ENCODE measurements at places on chromosomes 11 and 22.
A peak's percentile ranks its signal among the peaks of the same experiment; 100 is the strongest.

DNA sequence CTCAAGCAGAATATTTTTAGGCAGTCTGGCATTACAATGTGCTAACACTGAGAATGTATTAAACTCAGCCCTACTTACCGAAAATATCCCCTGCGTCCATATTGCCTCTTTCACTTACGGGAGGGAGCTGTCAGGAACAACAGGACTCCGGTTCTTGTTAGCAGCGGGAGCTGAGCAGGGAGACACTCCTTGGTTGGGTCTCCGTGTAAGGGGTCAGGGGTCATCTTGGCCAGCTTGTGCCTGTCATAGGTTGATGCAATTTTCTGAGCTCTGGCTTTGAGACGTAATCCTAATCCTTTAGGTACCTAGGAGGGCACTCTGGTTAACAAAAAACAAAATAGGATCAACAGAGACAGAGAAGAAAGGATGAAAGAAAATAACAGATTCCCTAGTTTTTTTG is 1477.2 kb downstream of the BRD1 start:
- DNase-seq = no peak

DNA sequence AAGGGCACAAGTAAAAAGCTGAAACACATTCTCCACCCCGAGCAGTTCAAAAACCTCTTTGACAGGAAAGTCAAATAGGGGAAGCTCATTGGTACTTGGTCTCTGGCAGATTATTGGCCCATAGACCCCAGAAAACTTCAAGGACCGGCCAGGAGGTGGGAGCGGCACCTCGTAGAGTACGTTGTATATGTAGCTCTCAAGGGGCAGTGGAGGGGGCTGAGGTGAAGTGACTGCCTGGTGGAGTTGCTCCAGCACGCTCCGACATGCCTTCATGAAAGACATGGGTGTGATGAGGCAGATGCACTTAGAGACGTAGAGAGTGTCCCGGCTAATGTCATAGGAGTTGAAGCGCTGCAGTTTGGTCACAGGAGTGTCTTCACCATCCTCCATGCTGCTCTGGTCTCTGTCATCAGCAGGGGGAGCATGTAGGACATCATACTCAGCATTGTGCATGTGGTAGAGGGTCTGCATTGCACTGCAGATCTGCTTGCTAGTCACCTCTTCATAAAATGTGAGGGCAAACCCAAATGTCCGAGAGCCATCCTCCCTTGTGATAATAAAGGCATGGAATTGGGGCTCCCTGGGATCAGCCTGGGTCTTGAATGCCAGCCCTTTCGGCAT is 61.3 kb downstream of the DENND5A start:
- DNase-seq = no peak

GRCh38 chr11:80595011-80595410 is 1154.2 kb upstream of the TENM4 start:
- no peak for DNase-seq

DNA sequence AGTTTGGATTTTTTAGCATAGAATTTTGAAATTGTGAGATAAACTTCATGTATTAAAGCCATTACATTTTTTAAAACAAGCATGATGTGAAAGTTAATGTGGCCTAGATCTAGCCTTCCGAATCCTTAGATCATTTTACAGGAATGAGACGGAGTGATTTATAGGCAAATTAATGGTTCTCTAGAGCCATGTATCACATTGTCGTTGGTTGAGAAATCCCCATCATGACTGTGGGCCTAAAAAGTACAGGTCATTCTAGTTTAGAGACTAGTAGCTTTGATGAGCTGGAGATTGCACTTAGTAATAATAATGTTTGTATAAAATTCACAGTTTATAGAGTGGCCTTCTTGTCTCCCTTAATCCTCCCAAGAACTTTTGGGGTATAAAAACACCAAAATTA is 7.1 kb downstream of the EWSR1 start:
- no peak for DNase-seq

- DNase-seq = no peak
Observed at GRCh38 chr11:363948-364761, 5.1 kb upstream of the B4GALNT4 start.

DNA sequence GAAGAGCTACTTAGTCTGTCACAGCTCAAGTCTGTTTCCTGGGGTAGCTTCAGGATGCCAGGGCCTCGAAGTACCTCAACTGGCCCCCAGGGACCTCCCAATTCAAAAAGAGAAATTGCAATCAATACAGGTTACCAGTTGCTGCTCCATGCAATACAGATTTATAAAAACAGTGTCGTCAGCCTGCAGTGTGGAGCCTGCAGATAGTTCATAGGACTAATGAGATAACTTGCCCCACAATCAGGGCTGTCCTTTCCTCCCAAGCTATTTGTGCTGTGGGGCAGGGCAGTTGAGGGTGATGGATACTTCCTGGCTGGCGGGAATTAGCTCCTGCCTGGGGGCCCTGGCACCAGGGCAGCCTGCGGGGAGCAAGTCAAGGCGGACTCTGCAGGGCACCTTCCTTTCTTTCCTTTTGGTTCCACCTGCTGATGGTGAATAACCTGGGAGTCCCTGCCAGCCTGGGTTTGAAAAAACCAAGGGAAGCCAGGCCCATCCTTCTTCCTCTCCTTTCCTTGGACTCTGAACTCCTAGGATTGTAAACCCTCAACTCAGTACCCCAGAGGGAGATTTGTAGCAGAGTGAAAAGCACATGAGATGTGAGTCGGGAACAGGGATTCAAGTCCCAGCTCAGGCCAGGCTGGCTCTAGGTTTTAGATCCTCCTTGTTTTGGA is 216.6 kb downstream of the CEP164 start:
- no peak for DNase-seq

GRCh38 chr11:117822074-117823033 is 2.2 kb downstream of the FXYD2 start:
- DNase-seq = peak; percentile 27

DNA sequence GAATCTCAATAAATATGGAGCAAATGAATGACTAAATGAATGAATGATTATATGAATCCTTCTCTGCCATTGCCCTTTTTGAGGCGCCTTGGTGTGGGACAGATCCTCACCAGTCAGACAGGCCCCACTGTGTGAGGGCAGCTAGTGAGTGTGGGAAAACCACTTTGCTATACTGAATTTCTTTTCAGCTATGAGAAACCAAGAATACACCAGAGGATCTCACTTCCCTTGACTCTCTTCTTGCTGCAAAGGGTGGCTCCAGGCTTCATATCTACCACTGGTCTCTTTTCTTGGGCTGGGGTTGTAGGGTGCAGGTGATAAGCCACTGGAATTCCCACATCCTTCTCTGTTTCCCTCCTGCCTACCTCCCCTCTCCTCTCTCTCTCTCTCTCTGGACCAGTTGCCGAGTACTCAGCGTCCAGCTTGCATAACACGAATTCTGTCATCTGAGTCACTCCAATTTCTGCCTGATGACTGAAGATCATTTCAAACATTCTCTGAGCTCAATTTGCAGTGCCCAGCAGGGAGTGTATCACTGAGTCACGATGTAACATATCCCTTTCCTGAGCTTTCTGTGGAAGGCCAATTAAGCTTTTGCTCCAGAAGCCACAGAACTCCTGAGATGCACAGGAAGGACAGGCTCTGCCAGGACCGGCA is 304.3 kb upstream of the NCAM1 start:
- no peak for DNase-seq

DNA sequence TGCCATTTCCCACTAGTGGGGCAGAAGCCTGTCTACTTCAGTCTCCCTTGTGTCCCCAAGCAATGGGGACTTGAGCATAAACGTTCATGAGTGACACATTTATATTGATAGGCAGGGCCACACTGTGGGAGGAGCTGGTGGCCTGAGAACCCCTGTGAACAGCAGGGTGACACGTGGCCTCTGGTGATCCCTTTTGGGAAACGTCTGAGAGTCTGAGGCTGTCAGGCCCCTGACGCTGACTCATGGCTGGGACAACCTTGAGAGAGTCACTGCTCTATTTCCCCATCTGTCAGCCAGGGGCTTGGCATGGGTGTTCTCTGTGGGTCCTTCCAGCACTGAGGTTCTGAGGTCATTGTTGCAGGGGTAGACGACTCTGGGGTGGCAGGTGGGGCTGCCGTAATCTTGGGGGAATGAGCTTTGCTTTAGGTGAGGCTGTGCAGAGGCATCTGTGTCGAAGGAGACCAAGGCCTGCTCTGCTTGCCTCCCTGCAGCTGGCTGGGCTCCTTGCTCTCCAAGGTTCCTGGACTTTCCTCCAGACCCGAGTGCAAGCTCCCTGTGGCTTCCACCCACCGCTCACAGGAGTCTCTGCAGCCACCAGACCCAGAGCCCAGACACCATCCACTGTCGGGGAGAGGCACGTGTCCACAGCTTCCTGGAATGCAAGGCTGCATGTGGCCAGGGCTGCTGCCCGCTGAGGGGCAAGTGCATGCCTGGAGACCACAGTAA is 54.7 kb downstream of the SMIM38 start:
- peak; percentile 4 for DNase-seq

- no peak for DNase-seq
Observed at GRCh38 chr11:92284558-92284957, 59.9 kb downstream of the FAT3 start.

GRCh38 chr11:110919241-110919922 is 207.1 kb upstream of the ARHGAP20 start:
- DNase-seq = no peak

DNA sequence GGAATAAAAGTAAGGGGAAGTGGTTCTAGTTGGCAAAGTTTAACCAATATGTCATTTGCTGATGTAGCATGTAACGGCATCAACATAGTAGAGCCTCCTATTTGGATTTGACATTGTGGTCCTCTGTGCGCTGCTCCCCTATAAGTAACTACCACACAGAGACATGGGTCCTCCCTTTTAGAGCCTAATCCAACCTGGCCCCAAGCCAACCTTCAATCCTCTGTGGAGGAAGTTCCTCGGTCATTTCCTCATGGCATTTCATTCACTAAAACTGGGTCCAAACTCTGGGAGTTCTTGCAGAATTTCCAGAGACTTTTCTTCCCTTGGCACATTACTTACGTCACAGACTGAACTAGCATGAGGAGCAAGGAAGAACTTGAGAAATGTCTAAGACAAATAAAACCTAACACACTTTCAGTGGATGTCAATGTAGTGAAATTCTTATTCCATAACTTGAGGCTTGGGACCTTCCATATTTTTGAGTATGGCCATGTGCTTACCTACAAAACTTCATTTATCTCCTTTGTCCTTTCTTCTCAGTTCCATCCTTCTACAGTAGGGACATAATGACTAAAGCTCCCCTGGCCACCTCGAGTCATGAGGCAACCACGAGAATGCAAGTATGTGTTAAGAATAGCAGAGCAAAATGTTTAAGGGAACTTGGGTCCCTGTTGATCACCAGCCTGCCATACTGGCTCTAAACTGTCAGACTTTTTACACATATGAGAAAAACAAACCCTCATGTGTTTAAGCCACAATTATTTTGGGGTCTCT is 34.7 kb downstream of the MMP20 start:
- peak; percentile 30 for DNase-seq

- DNase-seq = no peak
Observed at GRCh38 chr11:83008581-83008923, 63.1 kb downstream of the RAB30 start.

GRCh38 chr22:40594924-40595323 is 41.6 kb downstream of the MRTFA start:
- DNase-seq = no peak

GRCh38 chr22:37626556-37627075 is 12.9 kb upstream of the SH3BP1 start:
- DNase-seq = no peak

DNA sequence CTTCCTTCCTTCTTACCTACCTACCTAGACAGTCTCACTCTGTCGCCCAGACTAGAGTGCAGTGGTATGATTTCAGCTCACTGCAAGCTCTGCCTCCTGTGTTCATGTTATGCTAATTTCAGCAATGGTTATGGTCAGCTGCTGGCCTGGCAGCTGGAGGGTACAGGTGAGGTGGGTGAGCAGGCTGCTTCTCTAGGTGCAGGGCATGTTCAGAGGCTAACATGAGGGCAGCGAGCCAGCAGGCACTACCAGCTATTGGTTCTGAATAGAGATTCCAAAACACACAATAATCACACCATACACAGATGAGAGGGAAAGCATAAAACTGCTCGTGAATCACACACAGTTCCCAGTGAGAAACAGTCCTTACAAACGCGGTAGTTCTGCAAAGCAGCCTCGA is 48.7 kb upstream of the RFPL3 start:
- DNase-seq = no peak

- DNase-seq = no peak
Observed at GRCh38 chr22:30968015-30968923, at the start of gene MORC2. TSS of gene MORC2 (minus strand) at chr22:30968774. CDS start at chr22:30967889, 885 bp downstream.

GRCh38 chr11:68684385-68685356 is at the start of gene GAL:
TSS of gene GAL (plus strand) at chr11:68684544. CDS start at chr11:68684924, 380 bp downstream.
- DNase-seq = no peak

GRCh38 chr11:44226945-44227344 is 83.0 kb downstream of the ALX4 start:
- no peak for DNase-seq

DNA sequence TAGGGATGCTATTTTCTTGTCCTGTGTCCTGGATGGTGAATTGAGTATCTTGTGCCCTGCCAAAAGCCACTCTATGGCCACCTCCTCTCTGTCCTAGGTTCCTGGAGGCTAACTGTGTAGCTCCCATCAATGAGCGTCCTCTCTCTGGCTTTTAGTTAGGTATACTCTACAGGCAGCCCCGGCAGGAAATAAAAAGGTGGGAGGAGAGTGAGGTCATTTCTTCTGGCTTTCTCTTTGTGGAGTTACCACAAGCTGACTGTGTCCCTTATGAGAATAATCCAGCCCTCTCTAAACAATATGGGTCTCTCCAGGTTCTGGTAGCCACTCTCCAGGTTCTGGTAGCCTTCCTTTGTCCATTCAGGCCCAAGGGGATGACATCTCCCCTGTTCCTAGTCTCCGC is 11.7 kb upstream of the ASPHD2 start:
- no peak for DNase-seq

DNA sequence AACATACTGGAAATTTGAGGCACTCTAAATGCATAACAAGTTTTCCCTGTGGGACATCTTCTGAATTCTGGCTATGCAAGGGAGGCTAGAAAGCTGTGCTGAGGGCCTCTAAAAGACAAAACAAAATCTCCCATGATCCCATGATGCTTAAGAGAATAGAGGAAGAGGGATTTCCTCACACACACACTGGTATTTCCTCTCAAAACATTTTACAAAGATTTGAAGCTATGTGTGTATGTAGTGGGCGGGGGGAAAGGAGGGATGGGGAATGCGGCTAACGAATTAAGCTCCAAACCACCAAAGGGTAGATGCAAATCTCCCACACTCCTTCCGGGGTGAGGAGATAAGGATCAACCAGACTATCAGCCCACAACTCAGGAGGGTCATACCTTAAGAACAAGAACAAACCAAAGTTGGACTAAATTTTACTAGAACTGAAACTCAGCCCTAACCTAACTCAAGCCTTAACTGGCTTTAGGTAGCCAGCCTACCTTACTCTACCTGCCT is 6.0 kb downstream of the OR2AT4 start:
- DNase-seq = no peak

DNA sequence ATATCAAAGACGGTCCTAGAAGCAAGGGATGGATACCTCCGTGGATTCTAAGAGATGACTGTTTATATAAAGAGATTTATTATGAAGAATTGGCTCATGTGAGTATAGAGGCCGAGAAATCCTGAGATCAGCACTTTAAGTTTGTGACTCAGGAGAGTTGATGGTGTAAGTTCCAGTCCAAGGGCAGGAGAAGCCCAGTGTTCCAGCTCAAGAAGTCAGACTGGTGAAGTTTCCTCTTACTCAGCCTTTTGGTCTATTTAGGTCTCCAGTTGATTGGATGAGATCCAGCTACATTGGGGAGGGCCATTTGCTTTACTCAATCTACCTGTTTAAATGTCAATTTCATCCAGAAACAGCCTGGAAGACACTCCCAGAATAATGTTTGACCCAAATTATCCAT is 45.1 kb downstream of the TSPAN18 start:
- no peak for DNase-seq

GRCh38 chr11:116427337-116427902 is 345.4 kb downstream of the BUD13 start:
- no peak for DNase-seq

All from Kasumi-1 (cell line).